NCI-H1105 treated with DMSO at 0.1 percent for 48 hours (cell line): ENCODE measurements at places on chromosomes 2 and 18.
A peak's percentile ranks its signal among the peaks of the same experiment; 100 is the strongest.

DNA sequence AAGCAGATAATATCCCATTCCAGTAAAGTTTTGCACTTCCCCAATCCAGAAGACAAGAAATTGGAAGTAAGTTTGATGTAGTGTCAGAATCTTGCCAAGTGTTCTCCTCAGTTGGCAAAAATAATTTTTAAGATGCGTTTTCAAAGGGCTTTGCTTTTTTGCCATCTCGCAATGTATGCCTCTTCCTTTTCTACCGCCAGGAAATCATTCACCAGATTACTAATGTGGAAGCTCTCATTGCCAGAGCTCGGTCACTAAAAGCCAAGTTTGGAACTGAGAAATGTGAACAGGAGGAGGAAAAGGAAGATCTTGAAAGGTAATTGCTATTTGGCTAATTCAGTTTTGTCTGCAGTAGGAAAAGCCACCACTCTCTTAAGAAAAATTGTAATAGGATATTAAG, 110.7 kb downstream of the RAB3GAP1 start:
- DNase-seq: no peak

- no peak for DNase-seq
These were observed 34.1 kb downstream of the ZNF407 start for GRCh38 chr18:74631623-74632350.

GRCh38 chr2:220465700-220466099, 838.3 kb downstream of the SLC4A3 start:
- DNase-seq: no peak

- DNase-seq: no peak
These were observed 89.8 kb downstream of the ZNF516 start for GRCh38 chr18:76405280-76405679.

DNA sequence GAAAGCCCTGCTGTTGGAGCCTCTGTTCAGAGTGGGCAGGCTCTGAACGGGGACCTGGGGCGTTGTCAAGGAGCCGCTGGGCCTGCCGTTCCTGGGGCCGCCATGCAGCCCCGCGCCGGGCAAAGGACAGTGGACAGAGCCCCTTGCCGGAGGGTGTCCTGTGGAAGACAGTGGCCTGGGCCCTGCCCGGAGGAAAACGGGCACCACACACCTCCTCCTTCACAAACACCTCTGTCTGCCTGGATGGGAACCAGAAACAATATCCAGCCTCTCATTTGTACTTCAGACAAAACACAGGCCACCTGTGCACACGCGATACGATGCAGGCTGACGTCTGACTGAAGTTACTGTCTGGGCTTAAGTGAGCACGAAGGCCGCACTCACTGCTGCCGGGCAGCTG, 233.7 kb downstream of the TWIST2 start:
- DNase-seq: no peak

DNA sequence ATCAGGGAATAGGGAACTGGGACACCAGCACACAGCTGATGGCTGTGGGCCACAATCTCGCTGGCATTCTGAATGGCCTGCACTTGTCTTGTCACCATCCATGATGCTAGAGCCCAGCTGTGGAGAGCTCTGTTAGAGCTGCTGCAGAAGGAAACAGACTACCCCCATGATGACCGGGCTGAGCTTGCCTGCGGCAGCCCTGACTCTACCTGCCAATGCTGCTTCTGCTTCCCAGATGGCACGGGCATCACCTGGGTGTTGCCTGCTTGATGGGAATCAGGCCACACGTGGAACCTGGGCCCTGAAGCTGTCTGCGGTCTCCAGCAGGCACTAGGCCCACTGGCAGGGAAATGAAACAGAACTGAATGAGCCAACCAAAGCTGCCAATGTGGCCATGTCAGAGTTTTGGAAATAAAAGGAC, 11.2 kb upstream of the DAW1 start:
- DNase-seq: no peak

DNA sequence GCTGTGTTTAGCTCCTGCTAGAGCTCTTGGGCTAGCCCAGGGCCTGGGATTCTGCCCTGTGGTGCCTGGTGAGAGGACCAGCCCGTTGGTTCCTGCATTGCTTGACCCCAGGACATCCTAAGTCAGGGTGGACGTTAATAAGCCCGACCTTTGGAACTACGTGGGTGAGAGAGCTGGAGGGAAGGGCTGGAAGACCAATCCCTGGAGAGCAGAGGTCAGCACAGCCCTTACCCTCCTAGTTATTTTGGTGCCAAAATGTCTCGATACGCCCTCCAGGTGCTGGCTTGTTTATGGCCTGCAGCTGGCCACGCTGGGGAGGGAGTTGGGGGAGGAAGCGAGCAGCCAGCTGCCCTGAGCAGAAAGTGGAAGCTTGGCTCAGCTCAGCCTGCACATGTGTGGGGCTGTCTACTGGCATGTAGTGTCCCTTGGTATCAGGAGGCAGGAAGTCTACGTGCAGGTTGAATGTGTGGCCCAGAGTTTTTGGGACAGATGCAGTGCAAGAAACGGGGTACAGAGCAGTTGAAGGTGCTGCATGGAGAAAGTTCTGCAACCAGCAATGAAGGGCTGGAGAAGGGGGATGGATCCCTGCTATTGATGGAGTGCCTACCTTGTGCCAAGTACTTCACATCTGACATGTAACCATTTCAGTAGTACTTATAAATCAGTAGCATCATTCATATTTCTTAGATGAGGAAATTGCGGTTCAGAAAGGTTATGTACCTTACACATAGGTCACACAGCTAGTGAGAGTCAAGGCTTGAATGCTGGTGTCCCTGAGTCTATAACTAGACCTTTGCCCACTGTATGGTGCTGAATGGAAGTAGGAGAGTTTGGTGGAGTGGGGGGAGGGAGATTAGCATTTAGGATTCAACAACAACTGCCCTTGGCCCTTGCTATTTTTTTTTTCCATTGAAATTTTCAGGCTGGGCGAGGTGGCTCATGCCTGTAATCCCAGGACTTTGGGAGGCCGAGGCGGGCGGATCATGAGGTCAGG, 5.0 kb upstream of the DGKD start:
- peak; percentile 52 for DNase-seq

DNA sequence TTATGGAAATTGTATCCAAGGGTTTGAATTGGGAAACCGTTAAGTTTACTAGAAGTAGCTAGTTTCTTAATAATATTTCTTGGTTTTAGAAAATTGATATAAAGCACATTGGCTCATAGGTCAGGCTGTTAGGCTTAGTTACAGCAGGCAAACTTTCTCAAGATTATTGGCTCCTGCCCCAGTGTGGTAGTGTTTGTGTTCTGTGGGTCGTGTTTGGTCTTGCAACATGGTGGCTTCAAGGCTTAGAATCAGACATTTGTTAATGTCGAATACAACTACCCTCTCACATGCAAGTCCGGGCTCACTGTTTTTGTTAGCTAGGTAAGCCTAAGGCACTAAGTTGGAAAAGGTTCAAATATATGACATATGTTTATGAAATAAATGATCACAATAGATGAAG, 19.6 kb downstream of the CERS6 start:
- DNase-seq: no peak

DNA sequence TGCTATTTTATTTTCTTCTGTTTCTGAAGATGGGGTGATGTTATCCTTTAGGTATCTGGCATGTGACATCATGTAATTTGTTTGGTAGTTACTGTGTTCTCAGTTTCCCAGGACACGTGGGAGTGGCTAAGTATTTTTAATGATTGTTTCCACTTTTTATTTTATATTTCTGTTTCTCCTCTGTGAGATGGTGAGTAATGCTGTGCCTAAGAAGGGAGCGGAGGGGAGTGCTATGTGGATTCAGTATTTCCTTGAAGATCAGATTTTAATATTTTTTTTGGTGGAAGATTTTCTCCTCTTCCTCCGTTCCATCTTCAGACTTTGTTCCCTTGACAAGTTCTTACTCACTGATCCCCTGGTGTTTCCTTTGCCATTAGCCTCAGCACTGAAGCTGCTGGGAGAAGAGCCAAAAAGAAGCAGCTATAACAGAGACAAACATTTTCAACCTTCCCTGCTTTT, 180.0 kb upstream of the MMADHC start:
- DNase-seq: peak; percentile 34
